GM04503 (cell line): ENCODE measurements at places on chromosomes 7 and 10.

DNA sequence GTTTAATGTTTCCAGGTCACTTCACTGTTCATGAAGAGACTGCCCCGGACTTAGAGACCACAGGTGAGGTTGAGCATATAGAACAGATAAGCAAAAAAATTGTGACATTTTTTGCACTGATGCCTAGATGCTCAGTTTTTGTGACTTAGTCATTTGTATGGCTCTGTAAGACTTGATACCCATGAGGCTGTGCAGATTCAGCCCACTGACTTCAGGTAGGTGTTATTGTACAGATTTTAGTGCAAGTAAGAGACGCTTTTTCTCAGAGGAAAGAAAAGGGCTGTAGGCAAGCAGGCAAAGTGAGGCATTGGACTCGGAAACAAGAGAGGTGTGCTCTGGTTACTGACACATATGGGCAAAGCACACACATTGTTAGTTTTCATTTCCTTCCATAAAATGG, 820.1 kb upstream of the SORCS1 start:
- DNase-seq: no peak

GRCh38 chr10:7439696-7440095, 28.9 kb upstream of the SFMBT2 start:
- no peak for DNase-seq

DNA sequence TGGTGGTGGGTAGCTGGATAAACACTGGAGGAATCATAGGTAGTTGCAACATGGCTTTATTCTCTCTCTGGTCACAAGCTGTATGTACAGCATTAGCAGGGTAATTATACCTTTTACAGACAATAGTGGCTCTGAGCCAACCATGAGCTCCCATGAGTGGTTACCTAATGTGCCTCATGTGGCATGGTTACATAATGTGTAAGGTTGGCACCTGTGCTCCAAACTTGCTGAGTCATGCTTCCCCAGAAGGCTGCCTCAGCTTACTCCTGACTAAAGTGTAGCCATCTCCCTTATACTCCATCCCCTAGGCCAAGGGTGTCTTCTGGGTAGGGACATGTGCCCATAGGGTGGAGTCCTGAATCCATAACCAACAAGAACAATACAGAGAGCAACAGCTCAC, 345.3 kb upstream of the SEMA3C start:
- DNase-seq: no peak

GRCh38 chr7:19557726-19558465, 150.9 kb downstream of the POLR1F start:
- DNase-seq: no peak

GRCh38 chr10:129962872-129963640, 1.0 kb downstream of the EBF3 start:
- DNase-seq: no peak
